ENCODE measurements at places on chromosomes 3 and 15. TPM values are rescaled to one million over a fixed set of nuclear protein-coding genes. Genes with fewer than 3 reads are reported as not detected.

The KIF15 gene
- total RNA-seq: 19.3 TPM

The LHFPL4 gene
- 14.6 TPM for total RNA-seq

The CCDC174 gene
- total RNA-seq: 15.6 TPM

The C2CD4A gene
- not detected for total RNA-seq

The GOLGA8J gene
- not detected for total RNA-seq

The SHC4 gene
- 1.1 TPM for total RNA-seq

The BLOC1S6 gene
- total RNA-seq: 34.8 TPM

The SLC51A gene
- 0.30 TPM for total RNA-seq

The KLHL40 gene
- total RNA-seq: not detected

The SMAD6 gene
- 24.8 TPM for total RNA-seq

The ISL2 gene
- total RNA-seq: not detected

The ADPRH gene
- total RNA-seq: 2.9 TPM

The WDR82 gene
- total RNA-seq: 63.8 TPM

The FBN1 gene
- total RNA-seq: 3.9 TPM

The AQP9 gene
- not detected for total RNA-seq

The CHDH gene
- total RNA-seq: 11.7 TPM

The ASB14 gene
- 0.03 TPM for total RNA-seq

The SMCO1 gene
- not detected for total RNA-seq

The HGD gene
- 0.18 TPM for total RNA-seq

The GXYLT2 gene
- 6.1 TPM for total RNA-seq

The TMEM108 gene
- total RNA-seq: 3.5 TPM

The TRPM1 gene
- total RNA-seq: 0.48 TPM

The DUOXA2 gene
- not detected for total RNA-seq

The ACVR2B gene
- 39.0 TPM for total RNA-seq

The GHSR gene
- not detected for total RNA-seq

The ANKRD34C gene
- total RNA-seq: not detected

The FGD5 gene
- 19.8 TPM for total RNA-seq

All from H7 (cell line).